Stimulated activated CD8-positive, alpha-beta memory T cell treated with anti-CD3 and anti-CD28 coated beads, Interleukin-2, amount 100 ng/mL, for 1 hour (primary cell): ENCODE measurements at places on chromosomes 6 and 20.

DNA sequence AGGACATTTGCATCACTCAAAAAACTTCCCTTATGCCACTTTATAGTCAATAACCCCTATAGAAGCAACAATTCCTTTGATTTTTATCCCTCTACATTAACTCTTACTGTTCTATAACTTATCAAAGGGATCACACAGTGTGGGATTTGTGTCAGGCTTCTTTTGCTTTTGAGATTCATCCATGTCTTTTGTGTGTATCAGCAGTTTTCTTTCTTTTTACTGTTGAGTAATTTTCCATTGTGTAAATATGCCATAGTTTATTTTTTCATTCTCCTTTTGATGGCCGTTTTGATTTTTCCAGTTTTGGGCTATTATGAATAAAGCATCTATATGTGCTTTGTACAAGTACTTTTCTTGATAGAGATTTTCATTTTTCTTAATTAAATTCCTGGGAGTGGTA lies 657.9 kb downstream of the EPM2A start:
- no peak for DNase-seq

DNA sequence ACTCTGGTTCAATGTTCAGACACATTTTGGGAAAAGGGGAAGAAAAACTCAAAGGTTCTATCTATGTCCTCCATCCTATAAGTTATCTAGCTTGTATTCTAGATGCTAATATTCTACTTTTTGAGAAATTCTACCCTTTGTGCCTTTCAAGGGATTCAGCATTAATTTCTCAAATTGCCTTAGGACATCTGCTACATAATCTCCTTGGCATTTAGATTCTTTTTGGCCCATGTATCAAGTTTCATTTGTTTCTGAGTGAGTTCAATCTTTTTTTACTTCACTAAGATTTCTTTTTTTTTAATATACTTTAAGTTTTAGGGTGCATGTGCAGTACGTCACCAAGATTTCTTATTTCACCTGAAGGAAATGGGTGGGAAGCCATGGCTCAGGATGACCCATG lies 232.7 kb upstream of the TENT5A start:
- DNase-seq: no peak

- no peak for DNase-seq
These were observed 1.9 kb downstream of the DDAH2 start for GRCh38 chr6:31727034-31727716.

DNA sequence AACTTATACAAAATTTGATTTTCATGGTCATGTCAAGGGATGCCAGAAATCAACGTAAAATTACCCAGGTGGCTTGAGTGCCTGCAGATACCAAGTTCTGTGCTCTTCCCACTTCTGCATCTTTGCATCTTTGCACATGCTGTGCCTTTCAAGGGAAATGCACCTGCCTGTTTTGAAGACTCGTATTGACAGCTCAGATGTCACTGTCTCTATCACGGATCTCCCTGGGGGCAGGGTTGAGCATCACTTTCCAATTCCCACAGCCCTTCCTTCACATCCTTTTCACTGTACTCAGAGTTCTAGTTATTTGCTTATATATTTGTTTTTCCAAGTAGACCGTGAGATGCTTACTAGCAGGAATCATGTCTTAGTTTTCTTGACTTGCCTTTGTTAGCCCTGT lies 274.2 kb downstream of the CDH26 start:
- no peak for DNase-seq
